Ascending aorta (tissue), 2 donors: ENCODE measurements at places on chromosomes 4 and X.

- H3K4me1 ChIP-seq: no peaks in the 10 kb centered on the region
- no peak for DNase-seq
- no peak overlapping the region for H3K27ac ChIP-seq
- no peak overlapping the region for H3K4me3 ChIP-seq
- no peaks in the 10 kb centered on the region for H3K36me3 ChIP-seq
- H3K27me3 ChIP-seq: no peaks in the 10 kb centered on the region
Observed at GRCh38 chr4:115152081-115152480, 38.7 kb upstream of the NDST4 start.

- no peak overlapping the region for H3K4me3 ChIP-seq
- no peak for DNase-seq
- no peaks in the 10 kb centered on the region for H3K4me1 ChIP-seq
- no peaks in the 10 kb centered on the region for H3K27me3 ChIP-seq
Observed at GRCh38 chr4:152478461-152479237, 57.2 kb downstream of the FBXW7 start.

GRCh38 chrX:56762707-56763555, 33.9 kb downstream of the NBDY start:
- no peaks in the 10 kb centered on the region for H3K27me3 ChIP-seq
- H3K4me3 ChIP-seq: no peak overlapping the region
- DNase-seq: peak; percentile 64
- H3K4me1 ChIP-seq: peaks cover 9% of the 10 kb centered on the region
- H3K36me3 ChIP-seq: no peaks in the 10 kb centered on the region
- no peak overlapping the region for H3K27ac ChIP-seq

DNA sequence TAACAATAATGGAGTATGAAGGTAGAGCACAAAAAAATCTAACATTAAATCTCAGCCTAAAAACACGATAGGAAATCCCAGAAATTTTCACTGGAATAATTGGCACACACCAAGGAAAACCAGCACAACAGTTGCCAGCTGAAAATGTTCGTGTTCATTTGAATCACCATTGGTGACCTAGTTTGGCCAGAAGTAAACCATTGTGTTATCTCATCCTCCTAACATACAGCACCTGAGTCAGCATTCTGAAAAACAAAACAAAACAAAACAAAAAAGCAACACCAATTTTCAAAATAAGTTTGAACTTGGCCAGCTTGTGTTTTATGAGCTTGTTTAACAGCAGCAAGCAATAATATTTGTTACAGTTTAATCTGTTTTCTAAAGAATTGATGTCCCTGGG, 41.1 kb downstream of the UCHL1 start:
- H3K4me3 ChIP-seq: no peak overlapping the region
- DNase-seq: no peak
- H3K27ac ChIP-seq: no peak overlapping the region
- no peaks in the 10 kb centered on the region for H3K36me3 ChIP-seq
- H3K27me3 ChIP-seq: no peaks in the 10 kb centered on the region

- H3K4me3 ChIP-seq: no peak overlapping the region
- no peak overlapping the region for H3K27ac ChIP-seq
- no peaks in the 10 kb centered on the region for H3K27me3 ChIP-seq
- no peak for DNase-seq
Observed at GRCh38 chrX:34658326-34658725, 1.2 kb upstream of the TMEM47 start.

DNA sequence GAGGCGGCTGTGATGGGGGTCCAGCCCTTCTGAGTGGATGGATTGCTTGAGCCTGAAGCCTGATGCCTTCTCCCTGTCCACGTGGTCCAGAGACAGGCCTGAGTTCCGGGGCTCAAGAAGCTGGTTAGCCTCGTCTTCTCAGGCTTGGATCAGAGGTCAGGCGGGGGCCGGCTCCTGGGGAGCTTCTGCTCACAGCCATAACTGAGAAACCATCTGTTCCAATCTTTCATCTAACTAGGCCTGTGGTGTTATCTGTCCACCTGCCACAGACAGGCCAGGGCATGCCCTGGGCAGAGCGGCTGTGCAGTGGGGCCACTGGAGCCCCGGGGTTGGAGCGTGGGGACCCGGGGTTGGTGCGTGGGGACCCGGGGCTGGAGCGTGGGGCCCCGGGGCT, 63.1 kb downstream of the SORCS2 start:
- no peaks in the 10 kb centered on the region for H3K27me3 ChIP-seq
- no peak for DNase-seq
- no peak overlapping the region for H3K4me3 ChIP-seq
- H3K27ac ChIP-seq: no peak overlapping the region
- H3K36me3 ChIP-seq: no peaks in the 10 kb centered on the region

DNA sequence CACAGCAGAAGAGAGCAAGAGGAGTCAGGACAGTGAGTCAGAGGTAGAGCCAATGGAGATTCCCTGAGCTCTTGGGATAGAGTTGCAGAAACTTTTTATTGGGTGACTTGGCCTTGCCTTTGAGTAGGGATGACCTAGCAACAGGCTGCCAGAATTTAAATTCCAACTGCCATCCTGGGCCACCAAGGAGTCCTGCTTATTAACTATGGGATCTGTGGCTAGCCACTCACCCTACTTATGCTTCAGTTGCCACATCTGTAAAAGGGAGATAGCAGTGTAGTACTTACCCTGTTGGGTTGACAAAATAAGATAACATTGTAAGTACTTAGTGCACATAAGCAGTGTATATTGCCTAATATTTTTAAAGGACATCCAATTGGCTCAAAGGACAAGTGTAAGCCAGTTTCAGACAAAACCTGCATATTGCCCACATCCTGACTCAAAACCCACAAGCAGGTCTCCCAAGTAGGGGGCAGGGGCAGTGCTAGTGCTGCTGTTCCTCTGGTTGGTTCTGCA, 43.5 kb upstream of the TMEM164 start:
- H3K36me3 ChIP-seq: no peaks in the 10 kb centered on the region
- H3K27ac ChIP-seq: no peak overlapping the region
- DNase-seq: no peak
- H3K4me3 ChIP-seq: no peak overlapping the region
- H3K4me1 ChIP-seq: no peaks in the 10 kb centered on the region

GRCh38 chr4:56690393-56690792, 9.3 kb upstream of the HOPX start:
- H3K4me1 ChIP-seq: no peaks in the 10 kb centered on the region
- no peak for DNase-seq
- H3K36me3 ChIP-seq: no peaks in the 10 kb centered on the region
- no peaks in the 10 kb centered on the region for H3K27me3 ChIP-seq
- no peak overlapping the region for H3K4me3 ChIP-seq

GRCh38 chr4:1347410-1347864, 429 bp downstream of the UVSSA start:
- H3K27me3 ChIP-seq: no peaks in the 10 kb centered on the region
- H3K27ac ChIP-seq: peak overlapping the region; percentile 99
- DNase-seq: peak; percentile 31
- H3K4me1 ChIP-seq: peaks cover 9% of the 10 kb centered on the region
- H3K4me3 ChIP-seq: peak overlapping the region; percentile 83

DNA sequence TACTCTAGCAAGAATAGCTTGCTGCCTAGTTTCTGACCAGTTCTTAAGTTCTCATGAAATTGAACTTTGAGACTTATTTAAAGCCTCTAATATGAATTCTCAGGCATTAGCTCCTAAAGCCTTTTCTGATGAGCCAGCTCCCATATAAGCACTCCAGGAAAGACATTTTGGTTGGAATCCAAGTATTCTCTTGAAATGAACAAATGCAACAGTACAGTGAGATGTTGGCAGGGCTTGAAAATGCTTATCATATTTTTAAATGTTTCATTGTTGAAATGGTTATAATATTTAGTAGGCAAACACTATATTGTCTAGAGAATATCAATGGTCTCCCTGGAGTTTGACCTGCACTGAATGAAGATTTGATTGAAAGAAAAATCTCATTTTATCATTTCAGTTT, 240.3 kb downstream of the ANK2 start:
- no peaks in the 10 kb centered on the region for H3K36me3 ChIP-seq
- no peak overlapping the region for H3K27ac ChIP-seq
- no peaks in the 10 kb centered on the region for H3K4me1 ChIP-seq
- H3K27me3 ChIP-seq: no peaks in the 10 kb centered on the region
- no peak overlapping the region for H3K4me3 ChIP-seq

DNA sequence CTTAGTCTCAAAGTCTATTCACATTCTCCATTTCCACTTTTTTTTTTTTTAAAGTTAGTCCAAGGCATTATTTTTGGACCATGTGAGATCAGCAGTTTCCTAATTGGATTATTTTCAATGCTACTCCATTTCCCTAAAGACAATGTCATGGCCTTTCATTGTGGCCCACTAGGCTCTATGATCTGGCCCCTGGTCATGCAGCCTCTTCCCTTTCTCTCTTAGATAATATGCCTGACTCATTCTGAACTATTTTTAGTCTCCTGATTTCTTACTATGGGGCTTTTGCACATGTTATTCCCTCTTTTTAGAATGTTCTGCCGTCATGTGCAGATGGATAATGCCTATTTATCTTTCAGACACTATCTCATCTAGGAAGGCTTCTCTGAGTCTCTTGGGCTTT, 157.3 kb downstream of the TMA16 start:
- H3K27me3 ChIP-seq: no peaks in the 10 kb centered on the region
- no peak for DNase-seq
- no peaks in the 10 kb centered on the region for H3K4me1 ChIP-seq
- no peak overlapping the region for H3K4me3 ChIP-seq
- H3K27ac ChIP-seq: no peak overlapping the region
